HT-29 (cell line): ENCODE measurements at places on chromosomes 1 and 21.

- peak; percentile 54 for DNase-seq
These were observed 84.2 kb downstream of the SH3GLB1 start for GRCh38 chr1:86788300-86789206.

GRCh38 chr21:42188663-42189062, 30.3 kb upstream of the ABCG1 start:
- DNase-seq = no peak

DNA sequence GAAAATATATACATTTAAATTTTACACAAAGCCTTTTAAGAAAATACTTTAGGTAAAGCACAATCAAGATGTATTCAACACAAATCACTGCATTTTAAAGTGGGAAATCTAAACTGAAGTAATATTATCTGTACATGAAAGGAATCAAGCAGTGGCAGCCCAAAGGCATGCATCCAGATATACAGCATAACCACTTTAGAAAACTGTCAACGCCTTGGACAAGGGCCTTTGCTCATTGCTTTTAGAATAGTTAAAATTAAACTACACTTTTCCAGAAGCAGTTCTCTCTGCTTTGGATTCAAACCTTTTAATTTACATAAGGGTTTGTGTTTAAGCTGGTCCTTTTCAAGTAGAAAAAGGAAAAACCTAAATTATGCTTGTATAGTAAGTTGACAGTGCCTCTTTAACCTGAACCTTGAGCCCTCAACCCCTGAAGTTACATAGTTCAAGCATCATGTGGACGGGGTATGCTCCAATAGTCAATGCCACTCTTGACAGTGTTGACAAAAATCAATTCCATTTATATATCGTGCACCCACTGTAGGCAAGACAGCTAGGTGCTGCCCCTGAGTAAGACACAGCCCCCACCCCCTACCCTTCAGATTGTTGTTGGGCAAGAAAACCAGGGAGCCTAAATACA, 22.9 kb downstream of the TOR3A start:
- no peak for DNase-seq

GRCh38 chr21:45487891-45488600, 54.2 kb downstream of the SLC19A1 start:
- DNase-seq = no peak

- no peak for DNase-seq
These were observed 1.2 kb downstream of the ZDHHC18 start for GRCh38 chr1:26827663-26828062.

- no peak for DNase-seq
These were observed 52.4 kb upstream of the ASPM start for GRCh38 chr1:197198911-197199310.

DNA sequence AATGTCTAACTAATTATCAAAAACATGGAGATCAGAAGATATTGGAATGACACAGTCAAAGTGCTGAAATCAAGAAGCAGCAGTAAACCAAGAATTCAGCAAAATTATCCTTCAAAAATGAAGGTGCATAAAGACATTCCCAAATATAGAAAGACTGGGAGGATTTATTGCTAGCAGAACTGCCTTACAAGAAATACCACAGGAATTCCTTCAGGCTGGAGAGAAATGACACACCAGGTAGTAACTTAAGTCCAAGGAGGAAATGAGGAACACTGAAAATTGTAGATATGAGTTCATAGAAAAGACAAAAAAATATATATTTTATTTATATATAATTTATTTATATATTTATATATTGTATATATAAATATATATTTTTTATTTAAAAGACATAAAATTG, 217.2 kb downstream of the RPS6KC1 start:
- no peak for DNase-seq

- no peak for DNase-seq
These were observed 85.2 kb upstream of the ZP4 start for GRCh38 chr1:237975903-237976302.

GRCh38 chr1:157181790-157182189, 43.6 kb upstream of the ETV3 start:
- no peak for DNase-seq

DNA sequence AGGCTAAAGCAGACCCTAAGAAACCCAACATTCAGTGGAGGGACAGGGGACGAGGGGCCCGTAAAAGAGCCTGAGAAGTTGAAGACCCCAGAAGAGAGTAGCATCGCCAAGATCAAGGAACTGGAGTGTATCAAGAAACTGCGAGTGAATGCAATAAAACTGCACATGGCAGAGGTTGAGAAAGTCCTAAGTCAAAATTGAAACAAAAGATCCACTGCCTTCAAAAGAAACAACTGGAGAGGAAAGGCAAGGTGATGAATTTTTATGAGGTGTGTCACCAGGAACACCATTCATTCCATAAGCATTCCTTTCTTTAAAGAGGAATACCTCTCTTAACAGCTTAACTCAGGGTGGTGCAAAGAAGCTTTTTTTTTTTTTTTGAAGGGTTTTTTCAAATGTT, 38.3 kb upstream of the ADORA3 start:
- peak; percentile 44 for DNase-seq
